ENCODE measurements at places on chromosomes 16 and 17.

DNA sequence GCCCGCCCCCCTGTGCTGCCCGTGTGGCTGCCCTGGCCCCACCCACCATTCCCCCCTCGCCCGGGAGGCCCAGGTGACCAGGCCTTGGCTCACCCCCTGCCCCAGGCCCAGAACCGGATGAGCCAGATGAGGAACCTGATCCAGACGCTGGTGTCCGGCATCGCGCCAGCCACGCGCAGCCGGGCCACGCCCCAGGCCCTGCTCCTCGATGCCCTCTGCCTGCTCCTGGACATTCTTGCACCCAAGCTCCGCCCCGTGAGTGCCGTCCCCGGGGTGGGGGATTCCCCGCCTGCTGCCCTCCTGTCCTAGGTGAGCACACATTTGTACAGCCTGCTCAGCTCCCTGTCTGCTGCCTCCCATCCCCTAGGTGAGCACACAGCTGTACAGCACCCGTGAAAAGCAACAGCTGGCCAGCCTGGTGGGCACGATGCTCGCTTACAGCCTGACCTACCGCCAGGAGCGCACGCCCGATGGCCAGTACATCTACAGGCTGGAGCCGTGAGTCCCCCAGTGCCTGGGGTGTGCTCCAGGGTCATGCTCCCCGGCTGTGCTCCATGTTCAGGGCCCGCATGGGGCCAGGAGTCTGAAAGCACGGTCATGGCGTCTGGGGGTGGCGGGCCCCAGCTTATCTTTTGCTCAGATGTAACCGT is 4.8 kb downstream of the GNG13 start:
- no peak for DNase-seq

DNA sequence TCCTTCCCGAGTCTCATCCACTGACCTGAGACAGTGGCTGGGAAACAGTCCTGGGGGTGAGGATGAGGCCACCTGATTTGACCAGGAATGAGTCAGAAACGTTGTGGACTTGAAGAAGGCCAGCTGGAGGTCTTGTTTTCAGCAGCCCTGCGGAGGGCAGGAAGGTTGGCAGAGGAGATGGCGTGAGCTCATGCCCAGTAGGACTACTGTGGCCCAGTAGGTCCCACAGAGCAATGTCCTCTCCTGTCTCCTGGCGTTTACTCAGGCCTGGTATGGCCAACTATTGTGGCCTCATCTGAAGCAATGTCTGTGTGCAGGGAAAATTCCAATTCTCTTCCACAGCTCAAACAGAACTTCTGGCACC is 84.1 kb upstream of the DNAJA2 start:
- DNase-seq: no peak

GRCh38 chr17:46047856-46048255 is 48.8 kb downstream of the STH start:
- no peak for DNase-seq

DNA sequence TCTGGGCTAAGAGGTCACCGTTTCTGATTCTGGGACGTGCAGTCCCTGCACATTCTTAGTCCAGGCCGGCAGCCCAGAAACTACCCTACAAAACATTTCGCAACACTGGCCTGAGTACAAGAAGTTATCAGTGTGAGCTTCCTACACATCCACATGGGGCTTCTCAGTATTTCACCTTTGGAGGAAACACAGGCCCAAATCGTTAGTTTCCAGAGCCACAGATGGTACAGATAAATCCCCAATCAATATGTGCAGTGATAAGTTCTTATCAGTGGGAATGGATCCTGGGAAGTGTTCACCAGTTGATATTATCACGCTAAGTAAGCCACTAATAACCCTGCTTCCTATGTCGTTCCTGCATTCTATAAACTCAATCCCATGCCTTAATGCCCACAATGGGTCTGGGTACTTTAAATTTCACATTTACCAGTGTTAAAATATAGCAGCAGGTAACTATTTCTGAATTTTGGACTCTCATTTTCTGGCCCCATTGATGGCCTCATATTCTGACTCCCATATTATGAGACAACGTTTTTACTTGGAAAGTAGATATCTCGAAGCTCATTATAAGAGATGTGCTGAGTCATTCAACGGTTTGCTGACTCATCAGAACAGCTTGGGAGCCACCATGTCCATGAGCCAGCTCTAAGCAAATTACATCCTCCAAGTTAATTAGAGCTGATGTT is 370.2 kb upstream of the MAF start:
- no peak for DNase-seq

DNA sequence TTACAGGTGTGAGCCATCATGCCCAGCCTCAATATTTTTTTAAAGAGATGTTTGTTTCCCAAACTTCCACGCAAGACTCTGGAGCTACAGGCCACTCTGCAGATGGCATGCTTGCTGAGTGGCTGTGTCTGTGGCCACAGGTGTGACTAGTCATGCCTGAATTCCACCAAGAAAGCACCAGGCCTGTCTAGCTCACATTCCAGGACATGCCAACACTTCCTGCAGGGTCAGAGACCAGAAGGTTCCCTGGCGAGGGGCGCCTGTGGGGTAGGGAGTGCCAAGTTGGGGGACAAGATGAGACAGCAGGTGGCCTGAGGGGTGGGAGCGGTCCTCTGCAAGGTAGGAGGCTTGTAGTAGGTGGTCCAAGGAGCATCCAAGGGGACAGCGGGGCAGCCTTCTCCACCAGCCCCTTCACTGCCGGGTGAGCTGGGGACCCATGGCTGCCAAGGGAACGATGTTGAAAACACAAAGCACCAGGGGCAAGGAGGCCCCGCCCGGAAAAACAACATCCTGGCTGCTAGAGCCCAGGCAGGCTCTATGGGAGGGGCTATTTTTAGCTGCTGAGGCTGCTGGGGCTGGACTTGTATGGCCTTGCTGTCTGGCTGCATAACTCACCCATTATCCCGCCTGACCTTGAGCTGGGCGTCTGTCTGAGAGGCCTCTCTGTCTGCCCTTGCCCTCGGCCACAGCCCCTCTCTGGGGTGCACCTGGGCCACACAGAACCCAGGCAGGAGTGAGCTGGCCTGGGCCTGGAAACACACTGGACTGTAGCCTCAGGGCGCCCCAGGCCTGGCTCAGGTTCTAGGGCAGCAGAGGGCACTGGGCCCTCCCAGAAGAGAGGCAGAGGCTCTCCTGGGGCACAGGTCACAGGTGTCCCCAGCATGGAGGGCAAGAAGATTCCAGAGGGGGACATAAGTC is 5.7 kb downstream of the TRIM47 start:
- DNase-seq: peak; percentile 96

DNA sequence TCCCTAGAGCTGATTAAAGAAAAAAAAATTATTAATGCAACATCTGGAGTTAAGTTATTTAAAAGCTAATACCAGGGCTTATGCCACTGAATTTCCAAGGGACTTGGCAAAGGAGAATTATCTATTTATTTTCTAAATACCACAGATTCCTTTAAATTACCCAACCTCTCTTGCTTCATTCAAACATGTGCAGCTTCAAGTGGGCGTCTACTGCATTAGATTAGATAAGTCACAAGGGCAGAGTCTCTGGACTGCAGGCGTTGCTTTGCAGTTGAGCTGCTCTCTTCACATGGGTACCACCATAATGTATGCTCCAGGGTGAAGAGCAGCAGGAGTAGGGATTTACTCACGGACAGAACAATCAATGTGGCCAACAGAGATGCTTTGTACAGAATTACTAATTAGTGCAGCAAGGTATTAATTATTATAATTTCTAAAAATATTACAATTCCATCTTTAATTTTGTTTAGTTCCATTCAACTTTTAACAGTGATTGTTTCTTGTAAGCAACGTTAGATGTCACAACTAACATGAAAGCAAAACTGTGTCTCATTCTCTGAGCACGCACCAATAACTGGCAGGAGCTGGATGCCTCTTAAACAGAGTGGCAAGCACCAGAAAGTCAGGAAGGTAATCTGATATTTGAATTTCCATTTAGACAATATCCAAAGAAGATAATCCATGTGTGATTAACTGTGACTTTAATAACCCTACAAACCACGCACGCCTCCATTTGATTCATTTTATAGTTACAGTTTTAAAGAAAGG is 214.2 kb downstream of the STX8 start:
- DNase-seq: no peak

GRCh38 chr17:12821376-12821940 is 32.2 kb downstream of the ARHGAP44 start:
- DNase-seq: no peak

GRCh38 chr16:4994719-4995434 is 36.7 kb downstream of the SEC14L5 start:
- no peak for DNase-seq

- no peak for DNase-seq
Measured at GRCh38 chr16:85158743-85159178, 46.5 kb upstream of the CIBAR2 start.

DNA sequence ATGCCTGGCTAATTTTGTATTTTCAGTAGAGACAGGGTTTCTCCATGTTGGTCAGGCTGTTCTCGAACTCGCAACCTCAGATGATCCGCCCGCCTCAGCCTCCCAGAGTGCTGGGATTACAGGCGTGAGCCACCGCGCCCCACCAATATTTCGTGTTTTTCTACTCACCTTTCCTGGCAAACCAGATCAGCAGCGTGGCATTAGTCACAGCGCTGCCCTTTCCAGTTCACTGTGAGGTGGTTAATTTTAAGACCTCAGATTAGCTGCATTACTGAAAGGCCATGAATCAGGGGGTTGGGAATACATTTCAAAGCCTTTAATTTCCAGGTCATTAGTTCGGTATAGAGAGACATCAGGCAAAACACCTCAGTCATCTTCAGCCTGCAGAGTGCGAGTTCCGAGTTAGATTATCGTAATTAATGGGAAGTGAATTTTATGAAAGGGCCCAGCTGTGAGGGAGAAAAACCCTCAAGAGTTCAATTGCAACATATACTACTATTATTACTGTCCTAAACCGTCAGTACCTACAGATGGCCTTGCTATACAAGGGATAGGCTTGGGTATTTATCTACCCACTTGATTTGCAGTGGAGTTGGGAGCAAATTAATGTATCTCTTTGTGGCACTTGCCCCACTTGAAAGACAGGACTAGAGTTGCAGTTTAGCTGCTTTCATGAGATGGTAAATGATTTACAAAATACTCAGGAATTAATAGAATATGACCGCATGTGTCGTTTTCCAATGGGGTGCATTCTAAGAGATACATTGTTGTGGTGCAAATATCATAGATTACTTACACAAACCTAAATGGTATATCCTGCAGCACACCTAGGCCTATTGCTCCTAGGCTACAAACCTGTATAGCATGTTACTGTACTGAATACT is 2.1 kb upstream of the USP32 start:
- no peak for DNase-seq

DNA sequence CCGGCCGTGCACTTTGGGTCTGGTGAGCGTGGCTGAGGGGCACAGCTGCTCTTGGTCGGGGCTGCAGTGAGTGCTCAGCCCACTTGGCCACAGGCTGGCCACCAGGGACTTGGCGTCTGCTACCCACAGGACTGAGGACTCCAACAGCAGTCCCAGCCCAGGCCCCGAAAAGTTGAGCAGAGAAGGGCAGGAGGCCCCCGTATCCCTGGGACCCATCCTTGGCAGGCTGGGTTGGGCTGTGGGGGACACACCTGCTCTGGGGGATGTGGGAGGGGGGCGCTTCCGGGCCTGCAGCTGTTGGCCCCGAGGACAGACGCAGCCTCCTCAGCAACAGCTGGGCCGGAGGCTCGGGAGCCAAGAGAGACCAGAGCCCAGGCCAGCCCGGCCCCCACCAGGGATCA is 19.4 kb upstream of the SSTR5 start:
- DNase-seq: no peak

GRCh38 chr16:24955975-24956731 is 59.0 kb downstream of the ARHGAP17 start:
- no peak for DNase-seq

GRCh38 chr17:79538291-79538690 is 72.6 kb downstream of the RBFOX3 start:
- DNase-seq: no peak

DNA sequence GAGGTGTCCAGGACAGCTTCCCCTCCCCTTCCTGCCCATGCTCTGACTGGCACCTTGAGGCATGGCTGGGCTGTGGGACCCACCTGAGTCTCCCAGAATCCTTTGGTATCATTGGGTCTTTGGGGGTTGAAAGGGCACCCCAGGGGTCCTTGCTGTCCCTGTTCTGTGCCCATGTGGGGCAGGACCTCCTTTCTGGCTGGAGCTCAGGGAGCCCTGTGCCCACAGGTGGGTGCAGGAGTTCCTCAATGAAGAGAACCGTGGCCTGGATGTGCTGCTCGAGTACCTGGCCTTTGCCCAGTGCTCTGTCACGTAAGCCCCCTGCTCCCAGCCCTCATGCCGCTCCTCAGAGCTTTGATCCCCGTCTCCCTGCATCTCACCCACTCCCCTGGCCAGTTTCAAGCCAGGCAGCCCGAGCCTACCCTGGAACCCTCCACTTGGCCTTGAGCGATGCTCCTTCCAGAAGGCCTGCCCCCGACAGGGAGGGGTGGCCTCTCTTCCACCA is 11.8 kb downstream of the FMNL1 start:
- no peak for DNase-seq

DNA sequence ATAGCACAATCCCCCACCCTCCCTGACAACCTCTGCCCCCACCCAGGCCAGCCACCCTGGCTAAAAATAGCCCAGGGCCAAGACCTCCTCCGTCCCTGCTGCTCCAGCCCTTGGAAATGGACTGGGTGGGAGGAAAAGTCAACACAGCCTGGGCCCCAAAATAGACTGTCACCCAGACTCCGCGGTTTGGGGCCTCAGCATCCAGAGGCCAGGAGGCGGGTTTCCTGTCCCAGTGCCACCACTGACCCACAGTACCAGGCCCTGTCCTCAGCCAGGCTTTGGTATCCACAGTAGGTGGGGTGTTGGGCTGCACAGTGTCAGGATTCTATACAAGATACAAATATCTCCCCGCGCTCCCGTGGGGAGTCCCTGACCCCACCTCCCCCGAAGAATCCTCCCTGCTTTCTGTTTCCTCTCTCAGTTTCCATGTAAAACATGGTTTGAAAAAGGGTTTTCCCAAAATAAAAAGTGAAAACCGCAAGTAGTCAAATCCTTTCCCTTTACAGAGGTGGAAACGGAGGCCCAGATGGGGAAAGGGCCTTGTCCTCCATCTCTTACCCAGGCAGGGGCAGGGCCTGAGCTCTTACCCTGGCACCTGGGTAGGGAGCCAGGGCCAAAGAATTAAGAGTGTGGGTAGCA is 20.1 kb downstream of the CPNE2 start:
- no peak for DNase-seq

GRCh38 chr17:48442819-48443218 is 12.8 kb upstream of the SKAP1 start:
- DNase-seq: no peak

- no peak for DNase-seq
Measured at GRCh38 chr16:4002121-4002520, 114.1 kb downstream of the ADCY9 start.

DNA sequence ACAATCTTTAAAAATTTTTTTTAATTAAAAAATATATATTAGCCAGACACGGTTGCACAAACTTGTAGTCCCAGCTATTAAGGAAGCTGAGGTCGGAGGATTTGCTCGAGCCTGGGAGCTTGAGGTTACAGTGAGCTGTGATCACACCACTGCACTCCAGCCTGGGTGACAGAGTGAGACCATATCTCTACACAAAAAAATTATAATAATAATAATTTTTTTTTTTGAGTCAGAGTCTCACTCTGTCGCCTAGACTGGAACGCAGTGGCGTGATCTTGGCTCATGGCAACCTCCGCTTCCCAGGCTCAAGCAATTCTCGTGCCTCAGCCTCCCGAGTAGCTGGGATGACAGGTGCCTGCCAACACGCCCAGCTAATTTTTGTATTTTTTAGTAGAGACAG is 23.8 kb downstream of the LITAF start:
- no peak for DNase-seq

- no peak for DNase-seq
Measured at GRCh38 chr17:45312477-45313420, 4.1 kb downstream of the MAP3K14 start.

- no peak for DNase-seq
Measured at GRCh38 chr17:81028506-81028858, 6.5 kb upstream of the BAIAP2 start.

GRCh38 chr16:66422366-66422765 is 4.7 kb upstream of the BEAN1 start:
- no peak for DNase-seq
